ENCODE measurements at places on chromosomes 4 and X.

- no peak for DNase-seq
These were observed 13.4 kb upstream of the CHIC2 start for GRCh38 chr4:54077812-54078211.

DNA sequence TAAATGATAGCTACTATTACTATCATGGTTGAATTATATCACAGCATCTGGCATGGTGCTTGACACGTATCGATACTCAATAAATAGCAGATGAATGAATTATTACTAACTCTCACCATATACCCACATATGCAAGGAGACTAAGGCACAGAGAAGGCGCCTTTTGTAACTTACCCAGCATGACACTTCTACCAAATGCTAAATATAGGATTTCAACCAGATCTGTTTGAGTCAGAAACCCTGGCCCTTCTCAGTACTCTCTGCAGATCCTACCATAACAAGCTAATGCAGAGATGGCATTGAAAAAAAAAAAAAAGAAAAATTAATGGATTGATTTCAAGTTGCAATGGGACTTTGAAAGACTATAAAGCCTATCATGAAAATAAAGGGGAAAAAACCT lies 219.5 kb downstream of the DHX15 start:
- no peak for DNase-seq

GRCh38 chr4:139603576-139604410 lies 47.8 kb upstream of the SETD7 start:
- DNase-seq, result no peak

DNA sequence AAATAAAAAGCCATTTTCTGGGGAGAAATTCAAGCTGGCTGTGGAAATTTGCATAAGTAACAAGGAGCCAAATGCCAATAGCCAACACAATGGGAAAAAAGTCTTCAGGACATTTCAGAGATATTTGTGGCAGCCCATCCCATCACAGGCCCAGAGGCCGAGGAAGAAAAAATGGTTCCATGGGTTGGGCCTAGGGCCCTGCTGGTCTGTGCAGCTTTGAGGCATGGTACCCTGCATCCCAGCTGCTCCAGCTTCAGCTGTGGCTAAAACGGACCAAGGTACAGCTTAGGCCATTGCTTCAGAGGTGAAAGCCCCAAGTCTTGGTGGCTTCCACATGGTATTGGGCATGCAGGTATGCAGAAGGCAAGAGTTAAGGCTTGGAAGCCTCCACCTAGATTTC lies 14.2 kb upstream of the IL9R start:
- no peak for DNase-seq

DNA sequence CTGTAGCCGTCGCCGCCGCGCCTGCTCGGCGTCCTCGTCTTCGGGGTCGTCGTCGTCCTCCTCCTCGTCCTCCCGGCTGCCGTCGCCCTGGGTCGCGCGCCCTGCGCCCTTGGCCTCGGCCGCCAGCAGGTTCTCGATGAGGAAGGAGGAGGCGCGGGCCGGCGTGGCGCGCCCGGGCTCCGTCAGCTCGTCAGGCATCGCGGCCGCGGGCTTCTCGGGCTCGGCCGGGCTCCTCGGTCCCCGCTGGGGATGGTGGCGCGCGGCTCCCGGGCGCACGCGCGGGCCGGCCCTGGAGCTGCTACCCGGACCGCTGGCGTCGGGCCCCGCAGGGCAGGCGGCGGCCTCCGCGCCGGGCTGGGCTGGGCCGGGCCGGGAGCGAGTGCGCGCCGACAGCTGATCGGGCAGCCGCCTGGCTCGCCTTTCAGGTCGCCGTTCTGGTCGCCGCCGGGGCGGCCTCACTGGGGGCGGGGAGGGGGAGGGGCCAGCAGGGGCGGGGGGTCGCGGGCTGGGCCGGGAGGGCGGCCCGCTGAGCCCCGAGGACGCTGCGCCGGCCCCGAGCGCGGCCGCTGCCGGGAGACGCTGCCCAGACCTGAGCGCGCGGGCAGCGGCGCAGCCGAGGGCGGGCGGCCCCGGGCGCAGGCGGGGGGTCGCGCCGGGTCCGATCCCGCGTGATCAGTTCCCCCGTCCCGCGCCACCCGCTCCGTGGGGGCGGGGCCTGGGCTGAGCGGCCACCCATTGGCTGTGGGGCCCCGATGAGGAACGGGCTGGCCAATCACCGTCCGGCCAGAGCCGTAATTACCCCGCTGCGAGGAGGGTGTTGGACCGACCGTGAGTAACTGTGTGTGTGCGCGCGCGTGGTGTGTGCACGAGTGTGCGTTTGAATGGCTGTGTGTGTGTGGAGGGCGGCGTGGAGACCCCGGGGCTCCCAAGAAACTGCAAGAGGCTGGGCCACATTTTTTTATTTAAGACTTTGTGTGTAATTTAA lies at the start of gene HMX1:
Gene HMX1 (minus strand): TSS at position 423 of the 985 bp plus-strand sequence. CDS start 225 bp downstream, at position 198.
- no peak for DNase-seq

GRCh38 chr4:67684839-67685531 lies 16.0 kb downstream of the UBA6 start:
- DNase-seq, result no peak

- DNase-seq, result no peak
These were observed 579 bp downstream of the ABCD1 start for GRCh38 chrX:153725039-153725831.

DNA sequence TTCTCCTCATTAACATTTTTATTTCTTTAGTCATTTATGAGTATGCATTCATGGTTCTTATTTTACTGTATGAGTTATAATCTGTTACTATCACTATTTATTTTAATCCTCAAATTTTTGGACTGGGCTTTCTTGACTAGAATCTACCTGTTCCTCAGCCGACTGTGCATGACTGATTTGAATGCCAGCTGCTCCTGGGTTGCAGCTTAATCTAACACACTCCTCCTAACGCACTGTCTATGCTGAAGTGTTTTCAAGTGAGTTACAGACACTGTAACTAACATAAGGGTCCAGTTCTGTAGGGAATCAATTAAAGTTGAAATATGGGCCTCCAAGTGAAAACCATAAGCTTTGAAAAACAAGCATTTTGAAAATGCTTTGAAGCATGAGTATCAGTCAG lies 137.4 kb upstream of the ARSJ start:
- DNase-seq, result no peak

DNA sequence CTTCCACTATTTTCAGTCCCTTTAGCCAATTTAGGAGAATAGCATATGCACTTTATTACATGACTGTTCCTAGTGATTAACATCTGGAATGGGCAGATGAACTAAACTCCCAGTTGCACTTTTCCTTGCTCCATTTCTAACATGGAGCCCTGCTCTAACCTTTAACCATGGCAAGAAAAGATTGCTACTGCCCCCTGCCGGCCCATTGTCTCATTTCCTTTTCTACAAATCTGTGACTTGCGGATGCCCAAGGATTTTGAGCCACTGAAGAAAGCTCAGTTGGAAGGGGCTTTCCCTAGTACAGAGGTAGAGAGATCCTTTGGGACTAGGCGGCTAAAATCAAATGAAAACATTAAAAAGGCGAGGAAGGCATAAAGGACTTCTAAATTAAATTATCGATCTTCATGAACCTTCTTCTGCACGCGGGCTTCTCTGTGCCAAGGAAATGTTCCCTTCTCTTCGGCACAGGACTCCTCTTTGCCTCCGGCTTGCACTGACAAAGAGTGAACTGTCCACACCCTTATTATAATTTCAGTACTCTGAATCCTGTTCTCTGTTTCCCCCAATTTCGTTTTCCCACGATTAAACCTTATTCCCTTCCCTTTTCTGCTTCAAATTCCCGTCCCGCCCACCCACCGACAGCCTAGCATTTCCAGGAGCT lies 577 bp upstream of the GLRA2 start:
- DNase-seq, result peak; percentile 25

GRCh38 chr4:76782837-76783236 lies 115.1 kb downstream of the SOWAHB start:
- DNase-seq, result peak; percentile 54

- no peak for DNase-seq
These were observed 59.5 kb upstream of the TMEM150C start for GRCh38 chr4:82621251-82621650.

DNA sequence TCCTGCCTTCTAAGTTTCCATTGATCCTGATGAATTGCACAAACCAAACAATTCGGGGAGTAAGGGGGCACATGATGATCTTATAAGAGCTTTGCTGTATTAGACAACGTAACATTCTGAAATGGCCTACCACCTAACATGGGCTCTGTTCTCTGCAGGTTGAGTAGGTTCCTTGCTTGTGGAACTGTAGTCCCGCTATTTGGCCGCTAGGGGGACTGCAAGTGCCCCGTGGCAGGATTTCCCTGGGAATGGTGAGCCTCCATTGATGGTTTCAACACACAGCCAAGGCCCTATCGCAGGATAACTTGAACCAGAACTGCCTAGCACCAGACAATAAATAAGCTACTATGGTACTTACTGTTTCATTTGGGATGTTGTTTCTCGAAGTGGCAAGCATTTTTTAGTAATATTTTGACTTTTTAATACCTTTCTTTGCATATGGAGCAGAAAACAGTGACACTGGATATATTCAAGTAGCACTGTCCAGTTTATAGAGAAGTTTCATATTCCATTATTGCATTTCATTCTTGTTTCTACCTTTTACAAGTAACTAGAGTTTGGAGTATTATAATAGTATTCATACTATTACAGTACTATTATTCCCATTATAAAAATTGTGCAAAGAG lies 11.9 kb downstream of the AR start:
- DNase-seq, result no peak

DNA sequence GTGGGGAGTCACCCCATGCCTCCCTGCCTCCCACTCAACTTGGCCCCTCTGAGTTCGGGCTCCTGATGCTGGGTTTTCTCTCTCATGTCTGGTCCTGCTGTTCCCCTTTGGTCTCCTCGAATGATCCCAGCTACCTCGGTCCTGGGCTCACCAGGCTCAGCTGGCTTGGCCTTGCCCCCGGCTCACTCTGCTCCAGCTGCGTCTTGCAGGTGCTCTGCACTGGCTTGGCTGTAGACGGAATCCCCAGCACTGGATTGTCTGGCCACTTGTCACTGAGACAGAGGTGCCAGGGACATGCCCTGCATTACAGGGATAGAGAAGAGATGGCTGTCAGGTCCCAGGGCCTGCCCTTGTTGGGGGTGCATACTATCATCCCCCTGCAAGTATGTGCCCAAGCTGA lies 41.6 kb upstream of the NYX start:
- DNase-seq, result no peak

- DNase-seq, result no peak
These were observed 71.6 kb upstream of the SH3RF1 start for GRCh38 chr4:169342159-169342860.

GRCh38 chr4:41095192-41095872 lies 119.0 kb downstream of the APBB2 start:
- DNase-seq, result no peak

DNA sequence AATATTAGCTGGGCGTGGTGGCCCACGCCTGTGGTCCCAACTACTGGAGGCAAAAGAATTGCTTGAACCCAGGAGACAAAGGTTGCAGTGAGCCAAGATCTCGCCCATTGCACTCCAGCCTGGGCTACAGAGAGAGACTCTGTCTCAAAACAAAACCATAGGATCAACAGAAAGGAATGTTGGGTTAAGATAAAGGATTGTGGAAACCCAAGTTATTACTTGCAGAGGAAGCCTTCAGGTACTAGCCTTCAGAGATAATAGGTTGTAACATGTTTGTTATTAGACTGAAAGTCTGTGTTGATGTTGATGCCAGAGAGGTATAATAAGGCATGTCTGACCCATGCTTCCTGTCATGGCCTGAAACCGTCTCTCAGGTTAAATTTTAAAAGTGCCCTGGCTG lies 16.9 kb downstream of the SSX5 start:
- no peak for DNase-seq

DNA sequence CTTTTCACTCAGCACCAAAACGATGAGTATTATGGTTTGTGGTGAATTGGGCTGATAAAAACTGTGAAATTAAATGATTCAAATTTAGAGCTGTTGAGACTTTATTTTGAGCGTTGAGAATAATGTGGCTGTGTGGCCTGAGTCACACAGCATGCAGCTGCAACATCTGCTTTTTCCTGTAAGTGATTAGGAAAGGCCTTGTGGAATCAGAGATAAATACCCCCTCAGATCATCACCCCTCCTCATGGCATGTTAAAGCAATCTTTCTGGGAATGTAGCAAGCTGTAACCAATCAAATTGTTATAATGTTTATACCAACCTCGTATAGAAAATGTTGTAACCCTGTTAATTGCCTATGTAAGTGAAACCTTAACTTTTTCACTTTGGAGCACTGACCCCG lies 90.0 kb upstream of the GRPR start:
- DNase-seq, result peak; percentile 43

GRCh38 chr4:75745721-75746199 lies 21.4 kb downstream of the USO1 start:
- no peak for DNase-seq

DNA sequence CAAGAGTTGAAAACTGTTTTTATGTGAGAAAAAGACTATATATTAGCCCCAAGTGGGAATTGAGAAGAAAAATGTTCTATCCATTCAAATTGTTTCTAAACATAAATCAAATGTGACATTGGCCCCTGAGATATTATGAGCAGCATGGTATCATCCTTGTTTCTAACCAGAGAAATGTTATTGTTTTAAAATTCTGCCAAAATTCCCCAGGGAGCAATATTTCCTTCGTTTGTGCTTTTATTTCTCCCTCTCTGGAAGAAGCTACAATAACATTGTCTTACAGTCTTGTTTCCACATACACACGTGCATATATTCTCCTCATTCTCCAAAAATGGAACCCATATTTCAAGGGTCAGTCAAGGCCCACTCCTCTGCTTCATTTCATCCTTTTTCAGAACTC lies 46.7 kb downstream of the MAGEB17 start:
- DNase-seq, result no peak

- no peak for DNase-seq
These were observed 317.1 kb upstream of the BMP3 start for GRCh38 chr4:80713409-80713808.

- no peak for DNase-seq
These were observed 211.5 kb downstream of the CHRDL1 start for GRCh38 chrX:110584083-110584482.

GRCh38 chr4:125736057-125736456 lies 421.3 kb downstream of the FAT4 start:
- peak; percentile 75 for DNase-seq

DNA sequence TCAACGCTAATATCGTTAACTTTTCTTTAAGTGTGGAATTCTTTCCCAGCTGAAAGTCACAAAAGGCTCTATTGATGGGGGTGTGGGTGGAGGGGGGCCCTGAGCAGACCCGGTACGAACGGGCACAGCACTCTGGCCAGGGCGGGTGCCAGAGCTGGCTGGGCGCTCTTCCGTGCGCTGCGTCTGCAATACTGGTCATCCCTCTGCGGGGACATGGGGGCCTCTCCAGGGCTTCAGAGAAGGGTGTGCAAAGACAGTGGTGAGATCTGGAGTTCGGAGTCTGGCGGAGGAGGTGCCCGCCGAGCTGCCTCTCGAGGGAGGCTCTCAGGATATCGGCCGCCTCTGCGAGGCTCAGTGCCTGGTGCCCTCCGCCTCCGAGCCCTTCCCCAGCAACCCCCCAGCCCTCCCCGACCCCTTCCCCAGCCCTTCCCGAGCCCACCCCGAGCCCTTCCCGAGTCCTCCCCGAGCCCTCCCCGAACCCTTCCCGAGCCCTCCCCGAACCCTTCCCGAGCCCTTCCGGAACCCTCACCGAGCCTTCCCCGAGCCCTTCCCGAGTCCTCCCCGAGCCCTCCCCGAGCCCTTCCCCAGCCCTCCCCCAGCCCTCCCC lies 34.3 kb downstream of the FGFRL1 start:
- DNase-seq, result no peak

GRCh38 chrX:50762578-50762977 lies 51.4 kb downstream of the SHROOM4 start:
- DNase-seq, result no peak
